ENCODE measurements at places on chromosomes 12 and 14.

DNA sequence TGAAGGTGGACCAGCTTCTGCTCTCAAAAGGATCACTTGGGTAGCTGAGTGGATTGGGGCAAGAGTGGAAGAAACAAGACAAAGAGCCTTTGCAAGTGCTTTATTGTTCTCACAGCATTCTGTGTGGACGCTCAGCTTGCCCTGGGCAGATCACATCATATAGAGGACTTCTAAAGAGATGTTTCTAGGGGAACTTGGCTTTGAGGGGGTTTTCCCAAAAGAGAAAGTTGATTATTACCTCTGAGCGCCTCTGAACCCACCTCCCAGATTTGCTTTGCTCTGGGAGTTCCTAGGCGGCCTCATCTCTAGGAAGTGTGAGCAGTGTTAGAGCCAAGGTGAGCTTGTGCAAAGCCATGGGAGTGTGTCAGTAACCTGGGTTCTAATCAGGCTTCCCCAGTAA, 81.7 kb downstream of the RIN3 start:
- DNase-seq: no peak

GRCh38 chr12:9198012-9198411, 10.2 kb downstream of the PZP start:
- no peak for DNase-seq

- peak; percentile 80 for DNase-seq
Measured at GRCh38 chr12:50620109-50620977, 115.6 kb downstream of the DIP2B start.

GRCh38 chr12:72102150-72102549, 163.5 kb downstream of the TPH2 start:
- no peak for DNase-seq

GRCh38 chr12:118237052-118237665, 101.2 kb downstream of the PEBP1 start:
- DNase-seq: no peak

DNA sequence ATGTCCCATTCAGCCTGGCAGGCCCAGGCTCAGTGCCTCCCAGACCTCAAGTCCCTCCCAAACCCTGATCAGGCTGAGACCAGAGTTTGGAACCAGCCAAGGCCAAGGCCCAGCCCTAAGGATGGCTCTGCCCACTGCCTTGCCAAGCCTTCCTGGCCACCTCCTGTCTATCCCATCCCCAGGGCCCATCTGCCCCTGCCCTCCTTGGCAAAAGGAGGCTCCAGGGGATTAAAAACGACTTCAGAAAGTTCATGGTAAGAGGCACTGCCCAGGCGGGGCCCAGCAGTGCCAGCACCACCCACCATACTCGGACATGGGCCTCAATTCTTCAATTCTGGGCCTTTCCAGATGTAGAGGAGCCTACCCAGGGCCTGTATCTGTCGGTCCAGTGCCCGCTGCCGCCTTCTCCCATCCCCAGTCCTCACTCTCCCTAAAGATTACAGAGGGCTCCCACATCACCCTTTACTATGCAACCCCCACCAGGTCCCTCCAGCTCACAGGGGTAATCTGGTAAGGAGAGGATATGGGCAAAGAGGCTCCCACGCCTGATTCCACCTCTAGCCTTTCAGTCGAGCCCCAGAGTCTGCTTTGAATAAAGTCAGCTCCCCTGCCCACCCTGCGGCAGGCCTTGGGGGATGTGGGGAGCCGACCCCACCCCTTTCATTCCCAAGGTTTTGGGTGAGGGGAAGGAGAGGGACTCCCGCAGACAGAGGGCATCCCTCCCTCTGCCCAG, 932 bp downstream of the ADCY6 start:
- DNase-seq: no peak

DNA sequence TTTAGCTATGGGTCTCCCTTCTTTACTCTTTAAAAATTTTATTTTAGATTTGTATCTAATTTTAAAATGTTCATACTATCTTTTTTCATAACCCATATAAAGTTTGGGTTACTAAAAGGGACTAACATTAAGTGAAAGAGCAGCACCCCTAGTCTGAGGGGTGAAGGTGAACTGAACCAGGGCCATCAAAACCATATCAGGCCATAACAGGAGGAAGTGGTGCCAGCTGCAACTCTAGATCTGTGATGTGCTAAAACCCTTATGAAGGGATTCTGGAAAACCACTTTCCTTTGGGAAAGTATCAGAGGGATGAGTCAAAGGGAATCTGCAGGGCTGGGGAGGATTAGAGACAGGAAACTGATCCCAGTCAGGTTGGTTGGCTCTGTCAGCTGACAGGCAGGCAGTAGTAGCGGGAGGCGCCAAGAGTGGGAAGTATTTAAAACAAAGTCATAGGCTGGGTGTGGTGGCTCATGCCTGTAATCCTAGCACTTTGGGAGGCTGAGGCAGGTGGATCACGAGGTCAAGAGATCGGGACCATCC, 162.5 kb downstream of the PPM1H start:
- peak; percentile 52 for DNase-seq

- no peak for DNase-seq
Measured at GRCh38 chr14:57751400-57751799, 114.5 kb downstream of the SLC35F4 start.

DNA sequence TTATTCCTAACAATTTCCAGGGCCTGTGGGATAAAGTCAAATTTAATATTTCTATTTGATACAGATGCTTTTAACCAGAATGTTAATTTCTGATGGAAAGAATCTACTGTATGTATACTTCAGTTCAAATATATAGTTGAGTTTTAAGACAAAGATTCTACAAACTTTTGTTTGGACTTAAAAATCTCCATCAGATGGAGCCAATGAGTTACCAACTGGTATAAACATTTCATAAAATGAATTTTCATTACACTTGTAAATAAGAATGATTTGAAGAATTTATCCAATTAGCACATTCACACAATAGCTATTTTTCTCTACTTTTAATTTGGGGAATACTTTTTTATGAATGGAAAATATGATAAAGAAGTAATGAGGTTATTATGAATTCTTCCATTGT, 425.2 kb upstream of the MIS18BP1 start:
- DNase-seq: no peak

DNA sequence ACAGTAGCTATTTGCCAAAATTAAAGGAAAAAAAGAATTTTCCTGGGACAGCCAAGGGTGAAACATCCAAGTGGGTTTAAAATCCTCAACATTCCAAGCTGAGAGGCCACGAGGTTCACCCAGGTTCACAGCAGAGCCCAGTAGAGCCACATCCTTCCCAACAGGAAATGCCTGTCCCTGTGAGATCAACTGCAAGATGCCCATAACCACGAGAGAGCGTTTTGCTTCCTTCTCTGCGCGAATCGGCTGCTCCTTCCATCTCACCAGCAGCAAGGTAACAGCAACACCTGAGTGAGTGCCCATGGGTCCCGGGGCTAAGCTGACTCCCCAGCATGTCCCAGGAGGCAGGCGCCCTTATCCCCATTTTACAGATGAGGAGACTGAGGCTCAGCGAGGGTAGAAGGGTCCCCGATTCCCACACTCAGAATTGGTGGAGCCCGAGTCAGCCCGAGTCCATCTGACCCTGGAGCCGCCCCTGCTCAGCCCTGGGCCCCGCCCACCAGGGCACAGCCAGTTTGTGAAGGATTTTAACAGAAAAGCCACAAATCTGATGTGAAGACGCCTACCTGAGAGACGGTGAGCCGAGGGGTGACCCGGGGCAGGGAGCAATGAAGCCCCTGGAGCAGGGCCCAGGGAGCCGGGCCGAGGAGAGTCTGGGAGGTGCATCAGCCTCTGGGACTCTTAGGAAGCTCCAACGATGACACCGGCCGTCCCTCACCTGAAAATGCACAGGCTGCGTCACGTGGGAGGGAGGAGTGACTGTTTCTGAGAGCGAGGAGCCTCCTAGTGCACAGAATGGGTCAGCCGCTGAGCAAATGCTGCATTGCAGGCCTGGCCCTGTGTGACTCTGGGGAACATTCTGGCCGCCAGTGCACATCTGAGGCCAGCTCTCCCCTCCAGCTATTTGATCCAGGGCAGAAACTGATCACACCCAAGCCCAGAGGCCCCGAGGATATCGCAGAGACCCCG, 236.9 kb upstream of the SFSWAP start:
- DNase-seq: peak; percentile 78

DNA sequence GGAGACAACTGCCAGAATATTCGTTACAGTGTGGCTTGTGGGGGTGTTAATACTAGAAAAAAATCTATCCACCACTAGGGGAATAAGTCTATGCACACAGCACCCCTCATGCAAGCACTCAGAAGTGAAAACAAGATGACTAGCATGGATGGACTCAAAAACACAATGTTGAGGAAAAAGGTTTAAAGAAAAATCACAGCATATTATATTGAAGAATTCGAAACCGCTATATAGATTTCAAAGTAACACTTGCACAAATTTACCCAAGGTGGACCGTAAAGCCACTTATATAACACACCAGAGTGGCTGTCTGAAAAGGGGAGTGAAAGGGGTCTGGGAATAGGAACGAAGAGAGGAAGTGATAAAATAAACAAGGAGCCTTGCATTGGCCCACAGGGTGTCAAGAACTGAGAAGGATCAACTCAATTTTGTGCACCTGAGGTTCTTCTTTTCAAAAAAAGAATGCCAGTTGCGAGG, 544 bp downstream of the ABCD4 start:
- DNase-seq: no peak

GRCh38 chr12:94290353-94290752, 142.0 kb downstream of the PLXNC1 start:
- no peak for DNase-seq

DNA sequence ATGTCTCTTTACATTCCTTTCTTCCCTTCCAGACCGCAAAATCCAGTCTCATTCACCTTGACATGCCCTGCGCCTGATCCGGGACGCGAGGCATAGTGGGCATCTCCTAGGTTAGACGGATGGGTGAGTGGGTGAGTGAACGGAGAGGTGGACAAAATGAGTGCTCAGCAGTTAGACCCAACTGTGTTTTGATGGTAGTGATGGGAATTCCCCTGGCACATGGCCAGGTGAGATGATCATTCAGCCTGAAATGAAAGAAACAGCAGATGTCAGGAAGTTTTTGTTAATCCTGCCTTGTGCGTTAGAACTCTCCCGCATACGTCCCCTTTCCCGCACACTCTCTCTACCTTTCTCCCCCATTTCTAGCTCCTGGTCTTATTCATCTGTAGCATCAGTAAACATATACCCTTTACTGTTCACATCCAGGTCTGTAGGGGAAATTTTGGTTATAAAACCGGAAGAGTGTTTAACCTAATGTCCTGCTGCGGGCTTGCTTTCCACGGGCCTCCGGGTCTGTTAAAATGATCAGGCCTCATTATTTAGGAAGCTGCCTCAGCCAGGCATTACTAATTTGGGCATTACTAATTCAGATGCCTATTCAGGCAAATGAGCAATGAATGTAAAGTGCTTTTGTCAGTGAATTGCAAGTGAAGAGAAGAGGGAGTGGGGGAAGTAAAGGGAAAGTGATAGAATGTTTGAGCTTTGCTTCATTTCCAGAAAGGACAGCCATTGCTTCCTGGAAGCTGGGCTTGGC, 172.8 kb downstream of the ETV6 start:
- no peak for DNase-seq

DNA sequence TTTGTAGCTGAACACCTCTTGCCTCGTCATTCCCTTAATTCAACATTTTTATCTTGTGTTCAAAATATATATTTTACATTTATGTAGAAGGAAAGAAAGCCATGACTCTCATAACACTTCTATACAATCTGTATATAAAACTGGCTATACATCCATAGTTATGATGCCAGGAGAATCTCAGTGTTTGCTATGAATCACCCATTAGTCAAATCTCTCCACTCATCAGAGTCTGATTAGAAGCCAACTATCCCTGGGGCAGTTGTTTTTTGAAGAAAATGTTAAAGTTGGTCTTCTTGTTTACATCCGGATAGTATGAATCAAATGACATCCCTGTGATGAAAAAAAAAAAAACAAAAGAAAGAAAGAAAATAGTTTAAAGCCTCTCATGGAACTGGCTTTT, 503.9 kb downstream of the NELL2 start:
- DNase-seq: no peak

- no peak for DNase-seq
Measured at GRCh38 chr14:73775339-73776193, 61.4 kb upstream of the PNMA1 start.

DNA sequence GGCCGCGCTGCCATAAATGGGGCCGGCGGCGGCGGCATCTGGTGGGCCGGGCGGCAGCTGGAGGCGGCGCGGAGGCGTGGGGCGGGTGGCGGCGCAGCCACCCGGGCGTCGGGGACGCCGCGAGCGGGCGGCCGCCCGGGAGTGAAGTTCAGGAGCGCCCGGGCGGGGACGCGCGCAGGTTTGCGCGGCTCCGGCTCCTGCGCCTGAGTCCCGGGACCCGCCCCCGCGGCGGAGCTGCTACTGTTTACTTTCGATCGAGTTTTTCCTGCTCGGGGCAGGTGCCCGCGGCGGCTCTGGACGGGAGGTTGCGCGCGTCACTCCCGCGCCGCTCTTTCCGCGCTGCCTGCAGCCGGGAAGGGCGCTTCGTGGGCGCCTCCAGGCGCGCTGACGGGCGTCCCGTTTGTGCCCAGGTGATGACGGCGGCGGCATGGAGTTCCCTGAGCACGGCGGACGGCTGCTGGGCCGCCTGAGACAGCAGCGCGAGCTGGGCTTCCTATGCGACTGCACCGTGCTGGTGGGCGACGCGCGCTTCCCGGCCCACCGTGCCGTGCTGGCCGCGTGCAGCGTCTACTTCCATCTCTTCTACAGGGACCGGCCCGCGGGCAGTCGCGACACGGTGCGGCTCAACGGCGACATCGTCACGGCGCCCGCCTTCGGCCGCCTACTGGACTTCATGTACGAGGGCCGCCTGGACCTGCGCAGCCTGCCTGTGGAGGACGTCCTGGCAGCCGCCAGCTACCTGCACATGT, at the start of gene ZBTB42:
TSS of gene ZBTB42 (plus strand) at position 331 of the 749 bp plus-strand sequence. CDS start at position 428, 97 bp downstream.
- DNase-seq: peak; percentile 62

DNA sequence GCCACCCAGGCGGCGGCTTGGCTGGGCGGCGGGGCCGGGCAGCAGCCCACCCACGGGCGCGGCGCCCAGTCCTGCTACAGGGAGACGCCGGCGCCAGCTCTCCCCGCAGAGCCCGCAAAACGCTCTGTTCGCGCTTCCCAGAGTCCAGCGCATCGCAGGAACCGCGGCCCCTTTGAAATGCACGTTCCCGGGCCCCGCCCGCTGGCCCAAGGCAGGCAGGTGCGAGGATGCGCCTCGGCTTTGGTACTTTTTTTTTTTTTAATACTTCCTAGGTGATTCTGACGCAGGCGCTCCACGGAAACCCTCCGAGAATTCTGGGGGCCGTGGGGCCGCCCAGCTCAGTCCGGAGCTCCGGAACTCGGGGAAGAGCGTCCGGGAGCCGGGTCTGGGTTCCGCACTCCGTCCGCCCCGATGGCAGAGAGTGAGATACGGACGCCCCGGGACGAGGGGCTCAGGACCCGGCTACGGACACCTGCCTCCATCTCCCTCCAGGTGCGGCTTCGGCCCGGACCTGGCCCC, 483 bp downstream of the POC1B start:
- DNase-seq: peak; percentile 53

- peak; percentile 79 for DNase-seq
Measured at GRCh38 chr14:95993768-95994592, 45.2 kb upstream of the C14orf132 start.

DNA sequence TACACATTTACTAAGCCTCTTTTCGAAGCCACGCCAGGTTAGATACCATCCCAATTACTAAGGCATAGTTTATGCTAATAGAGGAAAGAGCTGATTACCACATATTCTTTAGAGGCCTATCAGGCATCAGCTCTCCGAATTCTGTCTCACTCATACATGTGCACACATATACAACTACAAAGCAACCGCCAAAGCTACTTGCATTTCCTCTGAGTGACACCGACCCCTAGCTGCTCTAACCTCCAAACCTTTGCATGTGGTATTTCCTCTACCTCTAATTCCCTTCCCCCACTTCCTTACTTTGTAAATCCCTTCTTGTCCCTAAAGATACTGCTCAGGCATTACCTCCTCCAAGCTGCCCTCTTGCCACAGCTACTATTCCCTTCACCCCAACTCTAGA, 107.2 kb downstream of the DUSP6 start:
- DNase-seq: peak; percentile 15
